AG04450 (cell line): ENCODE measurements at places on chromosomes 12 and 14. TPM values are rescaled to one million over a fixed set of nuclear protein-coding genes. Genes with fewer than 3 reads are reported as not detected.

The LACRT gene
- polyA plus RNA-seq: not detected in 2 replicates

The RGS6 gene
- not detected in 2 replicates for polyA plus RNA-seq

The FGF23 gene
- polyA plus RNA-seq: not detected in 2 replicates

DNA sequence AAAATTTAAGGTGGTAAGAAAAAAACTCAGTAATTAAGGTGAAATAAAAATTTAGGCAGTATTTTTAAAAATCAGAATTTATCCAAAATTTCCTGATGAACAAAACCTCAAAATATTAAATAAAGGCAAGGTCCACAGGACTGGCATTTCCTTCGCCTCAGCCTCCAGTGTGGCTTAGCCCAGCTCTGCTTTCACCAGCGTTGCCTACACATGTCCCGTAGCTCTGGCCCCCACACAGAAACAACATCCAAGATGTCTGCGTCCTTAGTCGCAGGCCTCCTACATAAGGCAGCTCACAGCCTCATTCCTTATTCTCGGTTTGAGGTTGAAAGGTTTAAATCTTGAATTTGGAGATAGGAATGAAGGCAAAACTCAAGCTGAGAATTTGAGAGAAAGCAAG lies 274.3 kb downstream of the SYT1 start:
- DNase-seq: no peak

- DNase-seq: no peak
Measured at GRCh38 chr14:105476831-105477659, 2.4 kb downstream of the CRIP2 start.

DNA sequence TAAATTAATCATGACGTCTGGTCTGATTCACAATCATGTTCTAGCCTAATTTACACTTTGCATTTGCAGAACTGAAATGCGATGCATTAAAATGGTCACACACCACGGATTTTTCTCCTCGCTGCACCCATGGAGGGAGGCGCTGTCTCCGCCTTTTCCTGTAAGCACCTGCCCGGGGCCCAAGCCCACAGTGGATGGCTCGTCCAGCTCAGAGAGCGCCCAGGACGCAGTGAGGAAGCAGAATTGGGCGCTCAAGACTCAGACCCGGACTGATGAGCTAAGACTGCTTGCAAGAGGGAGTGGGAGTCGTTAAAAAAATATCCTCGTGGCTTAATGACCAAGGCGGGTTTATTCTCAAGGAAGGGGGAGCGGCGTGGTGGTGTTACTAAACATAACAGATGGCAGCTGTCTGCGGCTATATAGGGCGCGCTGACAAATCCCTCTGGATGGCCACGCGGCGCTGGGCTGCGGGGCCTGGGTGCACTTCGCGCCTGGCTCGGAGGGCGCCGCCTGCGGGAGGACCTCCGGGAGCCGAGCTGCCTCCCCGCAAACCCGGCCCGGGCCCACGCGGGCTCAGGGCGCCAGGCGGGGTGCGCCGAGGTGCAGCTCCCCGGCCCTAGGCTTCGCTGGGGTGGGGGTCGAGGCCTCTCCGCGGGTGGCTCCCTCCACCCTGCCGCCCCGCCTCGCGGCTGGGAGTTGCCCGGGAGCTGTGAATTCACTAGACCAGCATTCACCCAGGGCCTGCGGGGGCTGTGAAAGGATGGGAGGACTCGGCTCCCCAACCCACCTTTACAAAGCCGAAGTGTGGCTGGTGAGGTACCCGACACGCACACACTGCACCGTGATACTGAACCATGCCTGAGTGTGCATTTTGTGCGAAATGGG lies 78.7 kb downstream of the PPM1A start:
- DNase-seq: no peak

DNA sequence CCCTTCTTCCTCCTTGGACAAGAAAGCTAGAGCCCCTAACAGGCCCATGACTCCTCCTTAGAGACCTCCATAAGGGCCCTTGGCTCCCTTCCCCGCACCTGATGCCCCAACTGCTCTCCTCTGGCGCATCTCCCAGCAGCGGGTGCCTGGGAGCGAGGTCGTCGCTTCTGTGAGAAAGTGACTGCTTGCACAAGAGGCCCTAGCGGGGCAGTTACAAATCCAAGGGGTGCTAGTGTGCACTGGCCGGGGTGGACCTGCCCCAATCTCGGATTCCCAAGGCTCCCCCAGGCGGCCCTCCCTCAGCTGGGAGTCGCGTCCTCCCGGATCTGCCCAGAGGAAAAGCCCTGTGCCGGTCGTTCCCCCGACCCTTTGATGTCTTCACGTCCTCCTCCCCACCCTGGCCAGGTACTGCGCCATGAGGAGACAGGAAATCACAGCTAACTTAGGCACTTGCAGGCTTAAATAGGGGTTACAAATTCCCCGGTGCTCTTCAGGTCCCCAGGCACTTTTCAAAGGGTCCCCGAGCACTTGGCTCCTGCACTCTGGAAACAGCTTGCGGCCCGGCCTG lies 2.8 kb downstream of the NKX2-8 start:
- DNase-seq: no peak
